ENCODE measurements at places on chromosomes 2 and 18. TPM values are rescaled to one million over a fixed set of nuclear protein-coding genes. Genes with fewer than 3 reads are reported as not detected.

Gene HOXD12
- not detected for polyA plus RNA-seq

Gene LYPD6B
- polyA plus RNA-seq = 4.2 TPM

DNA sequence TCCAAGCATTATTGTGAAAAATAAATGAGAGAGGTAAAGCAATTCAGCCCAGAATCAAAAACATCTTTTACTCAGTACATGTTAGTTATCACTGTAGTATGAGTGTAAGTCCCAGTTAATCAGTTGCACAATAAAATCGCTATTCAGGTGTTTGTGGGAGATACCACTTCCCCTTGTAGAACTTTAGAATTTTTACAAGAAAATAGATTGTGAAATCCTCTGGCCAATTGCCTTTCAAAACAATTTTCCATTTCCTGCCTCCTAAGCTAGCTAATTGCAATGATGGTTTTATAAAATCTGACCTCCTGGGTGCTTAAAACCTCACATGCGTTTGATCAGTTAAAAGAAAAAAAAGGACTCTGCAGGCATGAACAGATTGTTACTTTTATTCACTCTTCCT lies 332.5 kb downstream of the PID1 start:
- H3K27me3 ChIP-seq = no peaks in the 10 kb centered on the region
- no peaks in the 10 kb centered on the region for H3K36me3 ChIP-seq
- no peak overlapping the region for H3K4me3 ChIP-seq
- no peaks in the 10 kb centered on the region for H3K4me1 ChIP-seq
- no peak overlapping the region for H3K27ac ChIP-seq

DNA sequence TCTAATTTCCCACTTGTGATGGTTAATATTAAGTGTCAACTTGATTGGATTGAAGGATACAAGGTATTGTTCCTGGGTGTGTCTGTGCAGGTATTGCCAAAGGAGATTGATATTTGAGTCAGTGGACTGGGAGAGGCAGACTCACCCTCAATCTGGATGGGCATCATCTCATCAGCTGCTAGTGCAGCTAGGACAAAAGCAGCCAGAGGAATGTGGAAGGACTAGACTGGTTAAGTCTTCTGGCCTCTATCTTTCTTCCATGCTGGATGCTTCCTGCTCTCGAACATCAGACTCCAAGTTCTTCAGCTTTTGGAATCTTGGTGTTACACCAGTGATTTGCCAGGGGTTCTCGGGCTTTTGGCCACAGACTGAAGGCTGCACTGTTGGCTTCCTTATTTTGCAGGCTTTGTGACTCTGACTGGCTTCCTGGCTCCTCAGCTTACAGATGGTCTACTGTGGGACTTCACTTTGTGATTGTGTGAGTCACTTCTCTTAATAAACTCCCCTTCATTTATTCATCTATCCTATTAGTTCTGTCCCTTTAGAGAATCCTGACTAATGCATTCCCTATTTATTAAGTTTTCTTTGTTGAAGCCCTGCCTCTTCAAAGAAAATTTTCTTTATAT lies 1087.5 kb upstream of the NXPH2 start:
- H3K4me1 ChIP-seq = no peaks in the 10 kb centered on the region
- DNase-seq = no peak
- no peak overlapping the region for H3K27ac ChIP-seq
- H3K27me3 ChIP-seq = no peaks in the 10 kb centered on the region
- no peak overlapping the region for H3K4me3 ChIP-seq

DNA sequence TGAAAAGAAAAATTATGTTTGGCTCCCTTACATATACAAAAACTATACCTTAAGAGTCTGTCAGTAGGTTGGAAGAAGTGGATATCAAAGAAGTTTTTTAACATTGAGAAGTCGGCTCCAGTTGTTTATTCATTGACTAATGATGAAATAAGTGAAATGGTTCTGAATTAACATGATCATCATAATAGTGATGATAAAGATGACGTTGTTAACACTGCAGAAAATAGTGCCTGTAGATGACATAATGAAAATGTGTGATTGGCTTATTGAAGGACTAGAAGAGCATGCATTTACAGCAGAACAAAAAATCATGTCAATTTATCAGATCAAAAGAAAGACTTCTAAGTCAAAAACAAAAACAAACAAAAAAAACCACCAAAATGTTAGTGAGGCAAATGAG lies 1125.4 kb upstream of the NXPH2 start:
- no peaks in the 10 kb centered on the region for H3K27me3 ChIP-seq
- no peaks in the 10 kb centered on the region for H3K36me3 ChIP-seq
- no peaks in the 10 kb centered on the region for H3K4me1 ChIP-seq
- no peak overlapping the region for H3K27ac ChIP-seq
- H3K4me3 ChIP-seq = no peak overlapping the region

DNA sequence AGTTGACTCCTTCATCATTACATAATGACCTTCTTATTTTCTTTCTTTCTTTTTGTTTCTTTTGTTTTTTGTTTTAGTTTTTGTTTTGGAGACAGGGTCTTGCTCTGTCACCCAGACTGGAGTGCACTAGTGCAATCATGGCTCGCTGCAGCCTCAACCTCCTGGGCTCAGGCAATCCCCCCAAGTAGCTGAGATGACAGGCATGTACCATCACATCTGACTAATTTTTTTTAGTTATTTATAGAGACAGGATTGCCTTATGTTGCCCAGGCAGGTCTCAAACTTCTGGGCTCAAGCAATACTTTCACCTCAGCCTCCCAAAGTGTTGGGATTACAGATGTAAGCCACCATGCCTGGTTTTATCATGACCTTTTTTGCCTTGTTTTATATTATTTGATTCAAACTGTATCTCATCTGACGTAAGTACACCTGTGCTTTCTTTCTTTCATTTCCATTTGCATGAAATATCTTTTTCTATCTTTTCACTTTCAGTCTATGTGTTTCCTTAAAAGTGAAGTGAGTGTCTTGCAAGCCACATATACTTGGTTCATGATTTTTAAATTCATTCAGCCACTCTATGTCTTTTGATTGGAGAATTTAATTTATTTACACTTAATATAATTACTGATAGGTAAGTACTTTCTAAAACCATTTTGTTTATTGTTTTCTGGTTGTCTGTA lies 39.1 kb downstream of the SP100 start:
- peak overlapping the region; percentile 40 for H3K4me3 ChIP-seq
- peaks cover 96% of the 10 kb centered on the region for H3K4me1 ChIP-seq
- no peak for DNase-seq
- no peaks in the 10 kb centered on the region for H3K27me3 ChIP-seq
- peak overlapping the region; percentile 91 for H3K27ac ChIP-seq

- peak; percentile 20 for DNase-seq
- peaks cover 61% of the 10 kb centered on the region for H3K27me3 ChIP-seq
- no peaks in the 10 kb centered on the region for H3K4me1 ChIP-seq
- H3K4me3 ChIP-seq = no peak overlapping the region
- no peak overlapping the region for H3K27ac ChIP-seq
Measured at GRCh38 chr18:48446582-48447225, 37.5 kb upstream of the ZBTB7C start.

Gene TMEM169
- polyA plus RNA-seq = not detected

DNA sequence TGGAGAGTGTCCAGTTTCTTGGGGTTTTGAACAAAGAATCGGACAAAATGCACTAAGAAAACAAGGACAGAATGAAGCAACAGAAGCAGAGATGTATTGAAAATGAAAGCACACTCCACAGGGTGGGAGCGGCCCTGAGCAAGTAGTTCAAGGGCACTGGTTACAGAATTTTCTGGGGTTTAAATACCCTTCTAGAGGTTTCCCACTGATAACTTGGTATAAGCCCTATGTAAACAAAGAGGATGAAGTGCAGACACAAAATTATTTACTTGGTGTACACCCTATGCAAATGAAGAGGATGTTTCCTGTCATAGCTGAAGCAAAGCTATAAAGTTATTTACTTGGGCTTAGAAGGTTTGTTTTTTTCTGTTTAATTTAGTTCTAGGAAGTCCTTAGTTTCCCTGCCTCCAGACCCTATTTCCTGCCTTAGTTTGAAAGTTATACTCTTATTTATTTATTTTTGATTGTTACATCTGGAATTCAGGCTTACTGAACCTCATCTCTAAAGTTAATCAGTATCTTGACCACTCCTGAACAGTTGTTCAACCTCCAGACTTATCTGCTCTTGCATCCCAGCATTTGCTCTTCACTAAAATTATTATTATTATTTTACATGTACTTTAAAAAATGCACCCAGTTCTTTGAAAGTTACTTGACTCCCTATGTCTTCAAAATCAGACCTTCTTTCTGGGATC lies 193.5 kb downstream of the SPP2 start:
- H3K4me1 ChIP-seq = no peaks in the 10 kb centered on the region
- no peak for DNase-seq
- H3K4me3 ChIP-seq = no peak overlapping the region
- peaks cover 5% of the 10 kb centered on the region for H3K27me3 ChIP-seq
- H3K36me3 ChIP-seq = peaks cover 5% of the 10 kb centered on the region

GRCh38 chr18:30622104-30622503 lies 420.4 kb downstream of the DSC3 start:
- DNase-seq = no peak
- H3K27me3 ChIP-seq = no peaks in the 10 kb centered on the region
- H3K36me3 ChIP-seq = no peaks in the 10 kb centered on the region
- no peak overlapping the region for H3K4me3 ChIP-seq

Gene FOXD4L1
- polyA plus RNA-seq = not detected

Gene LYG1
- polyA plus RNA-seq = 1.1 TPM

Gene CXCR1
- polyA plus RNA-seq = not detected

Gene NRP2
- polyA plus RNA-seq = 7.6 TPM

DNA sequence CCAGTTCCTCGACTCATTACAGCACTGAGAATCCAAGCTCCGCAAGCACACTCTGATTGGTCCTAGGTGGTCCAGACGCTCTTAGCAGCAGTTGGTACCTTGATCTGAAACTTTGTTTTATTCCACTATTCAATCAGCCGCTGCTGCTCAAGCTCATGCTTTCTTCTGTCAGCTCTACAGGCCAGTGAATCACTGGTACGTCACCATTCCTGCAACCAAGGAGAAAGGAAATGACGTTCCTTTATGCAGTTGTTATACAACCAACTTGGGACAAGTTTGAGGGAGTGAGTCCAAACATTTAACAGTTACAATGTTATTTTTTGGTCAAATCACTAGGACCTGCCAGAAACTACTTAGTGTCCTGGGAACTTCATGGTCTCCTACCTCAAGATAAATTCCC lies 398.8 kb upstream of the TMEFF2 start:
- no peaks in the 10 kb centered on the region for H3K4me1 ChIP-seq
- H3K27ac ChIP-seq = no peak overlapping the region
- DNase-seq = no peak
- H3K4me3 ChIP-seq = no peak overlapping the region
- H3K27me3 ChIP-seq = no peaks in the 10 kb centered on the region

- H3K27ac ChIP-seq = no peak overlapping the region
- no peak overlapping the region for H3K4me3 ChIP-seq
- H3K4me1 ChIP-seq = peaks cover 9% of the 10 kb centered on the region
Measured at GRCh38 chr2:17756668-17757067, 2.7 kb downstream of the GEN1 start.

GRCh38 chr2:235642446-235643098 lies 148.7 kb downstream of the AGAP1 start:
- no peak overlapping the region for H3K4me3 ChIP-seq
- H3K36me3 ChIP-seq = no peaks in the 10 kb centered on the region
- peaks cover 29% of the 10 kb centered on the region for H3K27me3 ChIP-seq
- no peak overlapping the region for H3K27ac ChIP-seq
- no peaks in the 10 kb centered on the region for H3K4me1 ChIP-seq
- DNase-seq = no peak

Gene ONECUT2
- polyA plus RNA-seq = not detected

- peaks cover 8% of the 10 kb centered on the region for H3K27me3 ChIP-seq
- no peak overlapping the region for H3K4me3 ChIP-seq
- H3K36me3 ChIP-seq = no peaks in the 10 kb centered on the region
- no peaks in the 10 kb centered on the region for H3K4me1 ChIP-seq
- no peak for DNase-seq
Measured at GRCh38 chr18:44325903-44326635, 354.6 kb upstream of the SETBP1 start.

- H3K27me3 ChIP-seq = no peaks in the 10 kb centered on the region
- DNase-seq = no peak
- no peak overlapping the region for H3K4me3 ChIP-seq
- H3K4me1 ChIP-seq = no peaks in the 10 kb centered on the region
- no peaks in the 10 kb centered on the region for H3K36me3 ChIP-seq
Measured at GRCh38 chr18:43719267-43719795, 442.0 kb upstream of the SYT4 start.

Gene GPR39
- polyA plus RNA-seq = not detected

DNA sequence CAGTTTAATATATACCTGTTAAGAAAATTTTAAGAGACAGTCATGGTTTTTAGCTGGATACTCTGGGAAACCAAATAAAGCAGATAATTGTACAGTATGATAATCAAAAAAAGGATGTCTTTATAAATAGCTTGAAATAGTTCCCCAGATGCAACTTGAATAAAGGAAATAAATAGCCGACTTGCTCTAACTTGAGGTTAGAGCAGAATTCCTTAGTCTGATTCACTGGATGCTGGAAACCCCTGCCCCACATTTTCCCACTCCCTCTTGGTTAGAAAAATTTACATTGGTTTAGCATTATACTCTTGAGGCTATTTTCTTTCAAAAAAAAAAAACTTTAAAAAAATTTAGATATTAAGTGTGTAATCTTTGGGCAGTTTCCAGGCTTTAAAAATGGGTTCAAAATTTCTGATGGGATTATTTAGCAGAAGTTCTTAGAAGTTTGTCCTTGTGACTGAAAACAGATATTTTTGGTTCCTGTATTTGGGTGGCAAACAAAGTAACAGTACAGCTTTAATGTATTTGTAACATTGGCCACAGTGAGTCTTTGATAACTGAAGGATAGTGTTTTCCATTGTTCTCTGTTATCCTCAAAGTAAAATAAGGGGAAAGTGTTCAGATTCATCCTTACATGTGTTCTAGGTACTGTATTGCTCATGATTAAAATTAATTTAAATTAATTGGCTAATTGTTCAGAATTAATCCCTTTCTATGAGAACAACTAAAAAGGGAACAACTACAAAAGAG lies 39.6 kb downstream of the ITGAV start:
- H3K4me1 ChIP-seq = no peaks in the 10 kb centered on the region
- DNase-seq = no peak
- no peak overlapping the region for H3K27ac ChIP-seq
- no peaks in the 10 kb centered on the region for H3K36me3 ChIP-seq

DNA sequence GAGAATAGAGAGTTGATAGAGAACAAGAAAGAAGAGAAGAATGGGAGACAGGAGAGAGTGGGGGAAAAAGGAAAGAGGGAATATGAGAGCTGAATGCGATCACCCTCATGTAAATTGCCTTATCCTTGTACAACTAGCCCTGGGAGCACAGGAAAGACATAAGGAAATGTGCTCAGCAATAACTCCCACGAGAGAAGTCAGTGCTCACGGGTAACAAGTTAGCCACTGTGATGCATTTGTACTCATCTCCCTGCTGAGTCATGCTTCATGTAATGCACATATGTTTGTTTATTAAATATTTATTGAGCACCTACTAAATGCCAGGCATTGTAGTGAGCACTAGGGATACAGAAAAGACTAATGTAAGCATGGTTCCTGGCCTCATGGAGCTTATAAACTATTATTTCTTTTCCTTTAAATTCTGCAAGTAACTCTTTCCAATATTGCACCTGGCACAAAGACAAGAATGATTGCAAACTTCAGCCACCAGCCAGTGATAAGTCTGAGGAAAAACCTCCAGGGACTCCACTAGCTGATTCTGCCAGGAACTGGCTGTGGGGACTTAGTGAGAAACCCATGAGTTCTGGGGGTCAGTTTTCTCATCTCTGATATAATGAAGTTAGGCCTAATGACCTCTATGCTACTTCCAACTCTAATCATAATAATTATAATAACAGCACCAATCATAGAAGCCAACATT lies 124.1 kb downstream of the LNPK start:
- no peaks in the 10 kb centered on the region for H3K4me1 ChIP-seq
- H3K27me3 ChIP-seq = peaks cover 11% of the 10 kb centered on the region
- DNase-seq = no peak
- H3K4me3 ChIP-seq = no peak overlapping the region

Gene ELOA2
- not detected for polyA plus RNA-seq

Gene DDX1
- 49.1 TPM for polyA plus RNA-seq
